ENCODE measurements at places on chromosomes 12 and 14. TPM values are rescaled to one million over a fixed set of nuclear protein-coding genes. Genes with fewer than 3 reads are reported as not detected.

DNA sequence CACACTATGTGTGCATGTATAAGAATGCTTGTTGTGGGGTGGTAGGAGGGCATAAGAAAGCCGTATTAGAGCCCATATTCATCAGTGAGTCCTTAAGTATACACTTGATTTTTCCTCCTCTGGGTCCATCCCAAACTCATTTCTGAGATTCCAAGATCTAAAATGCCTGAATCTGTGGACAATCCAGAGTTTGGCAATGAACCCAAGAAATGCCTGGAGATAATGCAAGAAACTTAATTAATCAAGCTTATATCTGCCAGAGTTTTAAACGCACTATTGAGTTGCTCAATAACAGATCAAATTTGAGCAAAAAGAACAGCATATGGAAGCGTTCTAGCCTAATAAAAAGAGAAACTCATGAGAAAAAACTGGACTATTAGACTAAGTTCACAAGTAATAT, 143.4 kb upstream of the NAV3 start:
- no peaks in the 10 kb centered on the region for H3K36me3 ChIP-seq
- no peaks in the 10 kb centered on the region for H3K27me3 ChIP-seq
- H3K4me1 ChIP-seq, result peaks cover 8% of the 10 kb centered on the region
- no peak overlapping the region for H3K27ac ChIP-seq
- no peak for DNase-seq

GRCh38 chr14:68111097-68111852, 291.7 kb downstream of the RAD51B start:
- H3K4me3 ChIP-seq, result no peak overlapping the region
- peak overlapping the region; percentile 69 for H3K27ac ChIP-seq
- no peaks in the 10 kb centered on the region for H3K36me3 ChIP-seq
- peaks cover 51% of the 10 kb centered on the region for H3K4me1 ChIP-seq
- H3K27me3 ChIP-seq, result no peaks in the 10 kb centered on the region

GRCh38 chr14:84340938-84341337, 1189.0 kb upstream of the FLRT2 start:
- H3K4me1 ChIP-seq, result peaks cover 10% of the 10 kb centered on the region
- H3K27me3 ChIP-seq, result no peaks in the 10 kb centered on the region
- peak; percentile 47 for DNase-seq
- H3K36me3 ChIP-seq, result no peaks in the 10 kb centered on the region
- no peak overlapping the region for H3K27ac ChIP-seq
- no peak overlapping the region for H3K4me3 ChIP-seq

Gene TAS2R8
- not detected for total RNA-seq

DNA sequence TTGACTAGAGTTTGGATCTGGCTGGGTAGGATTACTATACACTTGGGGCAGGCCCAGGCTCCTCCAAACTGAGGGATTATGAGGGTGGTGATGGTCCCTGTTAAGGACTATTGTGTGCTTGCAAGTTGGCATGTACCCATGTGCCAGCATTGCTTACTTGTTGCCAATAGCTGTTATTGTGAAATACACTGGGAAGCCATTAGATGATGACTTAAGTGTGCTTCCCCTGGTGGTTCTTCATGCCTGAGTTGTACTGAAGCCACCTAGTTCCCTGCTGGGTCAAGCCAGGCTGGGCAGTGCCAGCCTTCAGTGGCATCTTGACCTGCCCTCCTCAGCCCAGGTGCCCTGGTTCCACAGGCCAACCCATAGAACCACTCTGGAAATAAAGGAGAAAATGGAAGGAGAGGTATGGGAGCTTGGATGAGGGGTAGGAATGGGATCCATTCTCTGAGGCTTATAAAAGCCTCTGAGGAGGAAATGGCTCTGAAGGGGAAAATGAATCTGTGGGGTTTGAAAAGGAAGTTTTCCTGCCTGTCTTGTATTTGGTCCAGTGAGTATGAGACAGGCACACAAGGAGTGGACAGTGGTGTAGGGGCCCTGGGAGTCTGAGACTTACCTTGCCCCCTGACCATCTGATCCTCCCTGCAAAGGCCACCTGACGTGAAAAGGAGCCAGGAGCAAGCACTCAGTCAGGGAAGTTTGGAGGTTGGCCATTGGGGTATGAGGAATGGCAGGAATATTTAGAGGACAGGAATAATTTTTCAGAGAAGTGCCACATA, 724 bp downstream of the LTB4R start:
- peaks cover 6% of the 10 kb centered on the region for H3K36me3 ChIP-seq
- no peak overlapping the region for H3K27ac ChIP-seq
